ENCODE measurements at places on chromosomes 12 and 14.

DNA sequence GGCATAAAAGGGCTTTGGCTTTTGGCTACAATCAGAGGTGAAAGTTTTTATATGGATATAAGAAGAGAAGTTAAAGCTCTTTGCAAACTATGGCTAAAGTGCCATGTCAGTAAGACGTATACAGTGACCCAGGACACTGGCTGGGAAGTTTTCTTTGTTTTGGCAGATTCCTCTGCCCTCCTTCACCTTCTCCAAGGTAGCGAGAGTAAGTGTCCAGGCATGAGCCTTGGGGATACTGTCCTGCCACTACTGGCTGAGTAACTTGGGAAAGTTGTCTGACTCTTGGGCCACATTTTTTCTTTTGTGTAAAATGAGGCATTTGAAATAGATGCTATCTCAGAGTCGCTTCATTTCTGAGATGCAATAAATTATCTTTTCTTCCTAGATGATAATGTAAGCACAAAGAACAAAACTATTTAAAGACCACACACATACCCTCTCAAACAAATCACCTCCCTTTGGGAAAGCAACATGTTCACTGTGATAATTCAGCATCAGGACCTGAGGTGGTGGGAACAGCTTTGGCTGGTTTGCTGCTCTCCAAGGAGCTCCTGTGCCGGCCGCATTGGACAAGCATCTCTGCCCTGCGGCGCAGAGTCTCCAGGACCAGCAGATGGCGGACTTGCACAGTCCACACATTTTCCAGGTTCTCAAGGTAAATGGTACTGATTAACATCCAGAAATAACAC, 106.3 kb downstream of the PTCSC3 start:
- DNase-seq: peak; percentile 23

DNA sequence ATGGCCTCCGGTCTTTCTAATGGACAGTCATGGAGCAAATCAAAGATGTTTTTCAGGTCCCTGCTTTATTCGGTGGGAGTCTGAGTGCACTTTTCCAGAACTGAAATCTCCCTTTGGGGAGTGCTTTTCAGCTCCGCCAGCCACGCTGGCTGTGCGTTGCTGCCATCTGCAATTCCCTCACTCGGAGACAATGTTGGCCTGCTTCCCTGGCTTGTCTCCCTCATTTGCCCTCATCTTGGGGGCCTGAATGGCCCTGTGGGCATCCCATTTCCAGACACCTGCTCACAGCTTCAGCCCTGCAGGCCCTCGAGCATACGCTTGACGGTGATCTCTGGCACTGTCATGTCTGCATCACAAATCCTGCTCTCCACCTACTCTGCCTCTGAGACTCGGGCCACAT, 103.8 kb downstream of the CCDC92 start:
- DNase-seq: no peak

- no peak for DNase-seq
Observed at GRCh38 chr12:107377596-107378385, 284.4 kb upstream of the CRY1 start.

- no peak for DNase-seq
Observed at GRCh38 chr12:22257100-22257499, 77.4 kb downstream of the ST8SIA1 start.

DNA sequence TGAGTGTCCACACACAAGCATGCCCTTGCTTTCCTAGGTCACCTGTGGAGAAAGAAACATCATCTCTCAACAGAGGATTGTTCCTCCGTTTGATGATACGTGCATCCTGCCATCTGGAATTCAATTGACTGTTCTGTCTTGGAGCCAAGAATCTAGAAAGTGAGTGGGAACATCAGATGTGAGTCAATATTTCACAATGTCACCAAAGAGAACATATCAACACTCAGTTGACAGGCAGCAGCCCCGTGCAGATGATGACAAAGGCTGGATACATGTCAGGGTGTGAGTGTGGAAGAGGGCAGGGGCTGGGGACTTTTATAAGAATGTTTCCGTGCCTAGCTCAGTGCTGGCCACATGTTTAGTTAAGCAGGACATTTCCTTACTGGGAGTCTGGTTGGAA, 76.1 kb downstream of the TBC1D30 start:
- no peak for DNase-seq

DNA sequence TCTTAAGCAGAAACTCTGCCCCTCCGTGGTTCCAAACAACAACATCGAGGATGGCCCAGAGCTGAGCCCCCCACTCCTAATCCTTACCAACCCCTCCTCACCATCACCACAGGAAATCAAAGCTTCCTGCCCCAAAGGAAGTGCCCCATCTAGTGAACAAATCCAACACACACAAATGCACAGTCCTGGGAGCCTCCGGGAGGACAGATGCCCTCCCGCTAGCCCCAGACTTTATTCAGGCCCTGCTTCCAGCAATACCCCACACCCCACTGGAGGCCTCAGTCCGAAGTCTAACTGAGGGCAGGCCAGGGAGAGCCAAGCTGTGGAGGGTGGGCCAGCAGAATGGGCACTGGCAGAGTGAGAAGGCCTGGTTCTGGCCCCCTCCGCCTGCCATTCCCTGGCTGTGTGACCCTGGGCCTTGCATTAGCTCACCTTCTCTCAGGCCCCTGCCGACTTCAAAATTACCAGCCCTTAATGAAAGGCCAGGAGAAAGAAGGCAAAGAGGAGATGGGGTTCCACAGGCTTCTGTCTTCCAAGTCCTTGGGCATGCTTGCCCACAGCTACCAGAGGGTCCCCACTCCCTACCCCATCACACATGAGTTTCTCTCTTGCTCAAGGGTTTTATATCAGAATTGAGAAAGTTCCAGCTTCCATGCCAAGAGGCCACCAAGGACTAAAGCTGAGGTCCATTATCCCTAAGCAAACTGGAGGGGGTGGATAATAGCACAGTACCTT, 2.3 kb downstream of the HDAC7 start:
- no peak for DNase-seq

DNA sequence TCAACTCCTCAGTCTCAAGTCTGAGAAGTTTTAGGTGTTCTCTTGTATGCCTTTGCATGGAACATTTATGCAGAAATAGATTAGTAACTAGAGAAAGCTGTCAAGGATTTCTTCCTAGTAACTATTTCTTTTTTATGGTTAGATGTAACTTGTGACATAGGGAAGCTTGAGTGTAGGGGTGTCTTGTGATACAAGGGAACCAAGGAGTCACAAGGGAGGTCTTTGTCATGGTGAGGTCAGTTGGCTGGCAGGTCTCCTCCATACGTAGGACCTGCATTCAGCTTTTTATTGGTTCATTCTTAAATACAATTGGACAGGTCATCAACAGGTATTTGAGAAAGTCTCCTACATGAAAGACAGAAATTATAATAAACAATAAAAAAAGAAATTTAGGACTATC, 394.0 kb upstream of the CCDC196 start:
- DNase-seq: no peak

DNA sequence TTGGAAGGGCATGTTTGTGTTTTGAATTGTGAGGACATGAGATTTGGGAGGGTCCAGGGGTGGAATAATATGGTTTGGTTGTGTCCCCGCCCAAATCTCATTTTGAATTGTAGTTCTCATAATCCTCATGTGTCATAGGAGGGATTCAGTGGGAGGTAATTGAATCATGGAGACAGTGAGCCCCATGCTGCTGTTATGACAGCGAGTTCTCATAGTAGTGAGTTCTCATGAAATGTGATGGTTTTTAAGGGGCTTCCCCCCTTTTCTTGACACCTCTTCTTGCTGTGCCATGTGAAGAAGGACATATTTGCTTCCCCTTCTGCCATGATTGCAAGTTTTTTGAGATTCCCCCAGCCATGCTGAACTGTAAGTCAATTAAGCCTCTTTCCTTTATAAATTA, 260.0 kb downstream of the DUSP6 start:
- no peak for DNase-seq

DNA sequence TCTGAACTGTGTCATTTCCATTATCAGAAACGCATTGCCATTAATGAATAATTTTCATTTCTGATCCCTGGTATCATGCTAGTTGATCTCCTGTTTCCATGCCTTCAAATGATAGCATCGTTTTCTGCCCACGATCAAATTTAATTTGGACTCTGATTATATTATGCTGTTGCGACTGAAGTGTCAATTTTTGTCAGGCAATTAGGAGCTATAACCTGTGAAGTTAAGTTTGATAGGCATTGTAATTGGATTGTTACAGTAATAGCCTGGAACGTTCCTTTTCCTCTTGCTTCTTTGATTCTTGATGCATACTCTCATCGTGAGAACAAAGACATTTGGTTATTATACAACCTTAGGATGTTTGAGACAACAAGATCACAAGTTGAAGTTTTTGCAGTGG, 356.3 kb downstream of the VRK1 start:
- DNase-seq: no peak

DNA sequence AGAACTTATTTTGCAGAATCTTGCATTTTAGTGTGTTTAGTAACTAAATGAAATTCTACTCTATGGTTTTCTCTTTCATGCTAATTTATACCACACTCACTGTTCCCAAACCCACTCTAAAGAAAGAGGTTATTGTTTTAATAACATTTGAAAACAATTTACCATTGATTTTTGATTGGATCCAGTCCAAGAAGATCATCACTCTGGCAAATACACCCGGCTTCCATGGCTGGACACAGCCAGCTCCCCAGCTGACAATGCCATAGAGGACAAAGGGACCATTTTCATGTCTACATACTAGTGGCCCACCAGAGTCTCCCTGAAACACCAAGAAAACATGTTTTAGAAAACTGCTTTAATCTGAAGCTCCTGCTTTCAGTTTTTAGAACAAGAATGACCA, 42.4 kb downstream of the OVCH1 start:
- DNase-seq: peak; percentile 3

- no peak for DNase-seq
Observed at GRCh38 chr12:104003596-104003995, 37.9 kb downstream of the TDG start.

DNA sequence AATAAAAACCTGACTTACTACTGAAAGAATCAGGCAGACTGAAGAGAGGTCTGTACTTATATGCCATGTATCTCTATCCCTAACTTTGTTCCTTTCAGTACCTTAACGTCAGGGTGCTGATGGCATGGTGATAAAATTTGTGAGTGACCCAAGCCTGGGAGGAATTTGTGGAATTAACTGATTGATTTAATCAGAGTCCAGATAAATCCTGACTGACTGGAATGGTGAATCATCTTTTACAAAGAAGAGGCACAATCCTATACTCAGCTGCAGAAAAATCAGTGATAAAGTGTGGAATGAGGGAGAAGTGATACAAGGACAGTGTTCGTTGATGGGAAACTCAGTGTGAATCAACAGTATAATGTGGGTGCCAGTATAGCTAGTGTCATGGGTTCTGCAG, 3.7 kb downstream of the TDG start:
- no peak for DNase-seq
